ENCODE measurements at places on chromosomes 4 and X. TPM values are rescaled to one million over a fixed set of nuclear protein-coding genes. Genes with fewer than 3 reads are reported as not detected.

Gene FHIP1A
- under 0.01 TPM for total RNA-seq

Gene DOCK11
- 13.1 TPM for total RNA-seq

Gene EDNRA
- total RNA-seq, result 8.1 TPM

Gene TMEM164
- total RNA-seq, result 6.7 TPM

Gene CDK16
- total RNA-seq, result 66.1 TPM

Gene PCDH11X
- total RNA-seq, result not detected

Gene P2RY4
- total RNA-seq, result not detected
